ENCODE measurements at places on chromosomes 11 and 22.

- no peak for DNase-seq
Measured at GRCh38 chr11:11416502-11416901, 63.5 kb upstream of the CSNK2A3 start.

- DNase-seq = no peak
Measured at GRCh38 chr11:102467080-102467708, 14.6 kb upstream of the TMEM123 start.

DNA sequence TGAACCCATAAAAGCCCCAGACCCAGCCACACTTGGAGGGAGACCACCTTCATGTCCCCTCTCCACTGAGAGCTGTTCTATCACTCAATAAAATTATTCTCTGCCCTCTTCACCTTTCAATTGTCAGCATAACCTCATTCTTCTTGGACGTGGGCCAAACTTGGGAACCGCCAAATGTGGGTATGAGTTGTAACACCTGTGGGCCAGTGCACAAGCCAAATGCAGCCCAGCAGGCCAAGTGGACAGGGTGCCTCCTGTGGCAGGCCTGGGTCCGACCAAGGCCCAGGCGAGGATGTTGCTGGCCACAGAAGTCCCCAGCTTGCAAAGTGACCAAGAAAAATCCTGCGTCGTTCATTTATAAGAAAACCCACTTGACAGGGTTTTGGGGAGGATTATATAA is 621.2 kb downstream of the METTL15 start:
- no peak for DNase-seq

GRCh38 chr11:110452720-110453119 is 23.0 kb downstream of the FDX1 start:
- no peak for DNase-seq

DNA sequence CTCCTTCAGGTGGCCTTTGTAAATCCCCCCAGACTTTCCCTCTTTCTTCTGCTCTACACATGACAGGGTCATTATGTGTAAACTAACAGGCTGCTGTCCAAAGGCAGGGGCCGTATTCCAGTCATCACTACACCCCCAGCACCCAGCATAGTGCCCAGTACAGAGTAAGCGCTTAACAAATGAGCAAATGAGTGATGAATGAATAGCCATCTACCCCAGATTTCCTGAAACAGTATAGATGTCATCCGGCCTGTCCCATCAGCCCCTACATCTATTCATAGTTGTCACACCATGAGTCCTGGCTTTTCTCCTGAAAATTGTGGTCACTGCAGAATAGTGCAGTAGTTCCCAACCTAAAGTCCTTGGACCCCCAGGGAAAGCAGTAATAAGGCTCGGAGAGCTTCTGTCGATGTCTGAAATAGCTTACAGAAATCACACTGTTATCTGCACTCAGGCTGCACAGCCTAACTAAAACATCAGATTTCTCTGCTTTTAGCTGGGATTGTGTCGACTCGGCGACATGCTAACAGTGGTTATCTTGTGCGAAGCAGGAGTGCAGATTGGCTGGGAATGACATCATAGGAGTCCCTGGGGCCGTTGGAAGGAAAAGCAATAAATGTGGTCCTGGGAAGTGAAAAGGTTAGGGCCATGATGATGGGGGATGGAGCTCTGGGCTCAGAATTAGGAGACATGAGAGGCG is 143.8 kb upstream of the NECTIN1 start:
- DNase-seq = no peak

DNA sequence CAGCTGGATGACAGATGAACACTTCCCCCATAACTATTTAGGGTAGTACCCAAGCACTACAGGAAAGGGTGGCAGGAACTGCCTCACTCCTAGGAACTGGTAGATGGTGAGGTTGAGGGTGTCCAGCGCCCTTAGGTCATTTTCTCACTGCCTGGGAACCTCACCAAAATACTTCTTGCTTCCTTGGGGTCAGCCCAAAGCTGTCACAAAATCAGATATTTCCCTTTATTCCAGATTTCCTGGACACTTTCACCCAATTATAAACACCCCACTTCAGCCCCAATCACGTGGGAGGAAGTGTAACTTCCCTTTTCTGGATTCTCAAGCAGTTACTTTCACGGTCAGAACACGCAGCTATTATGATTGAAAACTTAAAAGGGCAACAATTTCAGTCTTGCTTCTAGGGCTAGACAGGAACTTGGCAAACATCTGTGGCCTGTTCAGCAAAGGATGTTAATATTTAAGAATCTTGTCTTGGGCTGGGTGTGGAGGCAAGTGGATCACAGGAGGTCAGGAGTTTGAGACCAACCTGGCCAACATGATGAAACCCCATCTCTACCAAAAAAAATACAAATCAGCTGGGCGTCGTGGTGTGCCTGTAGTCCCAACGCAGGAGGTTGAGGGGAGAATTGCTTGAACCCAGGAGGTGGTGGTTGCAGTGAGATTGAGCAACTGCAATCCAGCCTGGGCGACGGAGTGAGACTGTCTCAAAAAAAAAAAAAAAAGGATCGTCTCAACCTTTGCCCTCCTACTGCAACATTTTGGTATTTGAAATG is 4.0 kb downstream of the FTH1 start:
- no peak for DNase-seq

GRCh38 chr11:78381865-78382264 is 35.8 kb downstream of the GAB2 start:
- DNase-seq = no peak

DNA sequence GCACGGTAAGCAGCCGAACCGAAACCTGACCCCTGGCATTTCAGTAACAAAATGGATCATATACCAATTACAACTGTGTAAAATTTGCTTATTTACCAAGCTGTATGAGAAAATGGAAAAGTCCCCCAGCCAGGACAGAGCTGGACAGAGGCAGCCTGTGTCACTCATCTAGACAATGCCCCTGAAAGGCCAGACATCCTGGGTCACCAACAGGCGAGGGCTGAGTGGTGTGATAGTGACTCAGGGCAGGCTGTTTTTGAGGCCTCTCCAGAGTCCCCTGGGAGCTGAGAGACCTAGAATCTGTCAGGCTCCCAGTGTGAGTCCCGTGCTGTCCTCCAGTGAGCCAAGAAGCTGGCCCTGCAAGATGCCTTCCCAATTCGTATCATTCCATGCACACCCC is 680.4 kb downstream of the TBC1D22A start:
- DNase-seq = no peak

DNA sequence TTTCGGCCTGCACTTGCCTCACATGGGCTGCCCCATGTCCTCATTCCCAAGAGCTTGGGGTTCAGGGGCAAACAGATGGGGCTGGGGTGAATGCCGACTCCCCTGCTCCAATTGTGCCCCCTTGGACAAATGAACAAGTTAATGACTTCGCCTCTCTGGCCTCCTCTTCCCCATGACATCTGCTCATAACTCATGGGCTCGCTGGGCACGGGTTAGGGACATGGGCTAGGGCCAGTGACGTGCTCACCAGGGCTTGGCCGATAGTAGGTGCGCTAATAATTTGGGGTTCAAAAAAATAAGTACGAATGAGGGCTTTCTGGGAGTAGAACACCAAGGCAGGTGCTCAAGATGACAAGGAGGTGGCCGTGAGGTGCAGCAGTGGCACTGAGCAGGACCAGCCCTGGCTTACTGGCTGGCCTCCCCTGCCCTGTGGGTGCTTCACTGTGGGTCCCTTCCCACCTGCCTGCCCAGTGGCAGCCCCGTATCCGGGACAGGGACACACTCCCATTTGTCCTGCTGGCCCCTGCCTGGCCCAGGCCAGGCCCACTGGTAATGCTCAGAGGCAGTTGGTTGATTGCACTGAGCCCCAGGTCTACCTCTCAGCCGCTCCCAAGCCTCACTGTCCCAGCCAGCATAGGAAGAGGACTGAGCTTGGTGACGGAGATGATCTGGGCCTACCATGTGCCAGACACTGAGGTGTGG is 12.3 kb downstream of the CBX6 start:
- DNase-seq = no peak

GRCh38 chr11:82967381-82967780 is 65.8 kb downstream of the DDIAS start:
- DNase-seq = no peak

DNA sequence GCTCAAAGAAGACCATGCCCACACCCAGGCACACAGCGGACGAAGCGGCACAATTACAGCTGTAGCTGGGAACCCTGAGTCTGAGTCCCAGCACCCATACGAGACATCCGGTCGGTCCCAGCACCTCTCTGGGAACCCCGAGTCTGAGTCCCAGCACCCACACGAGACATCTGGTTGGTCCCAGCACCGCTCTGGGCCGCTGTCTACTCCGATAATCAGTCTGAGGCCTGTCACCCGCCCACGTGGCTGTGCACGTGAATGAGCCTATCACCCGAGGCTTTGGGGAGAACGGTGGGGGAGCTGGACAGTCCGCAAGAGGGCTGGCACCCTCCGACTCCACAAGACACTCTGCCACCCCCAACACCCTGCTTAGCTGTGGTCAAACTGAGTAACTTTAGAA is 6.2 kb downstream of the TTLL8 start:
- no peak for DNase-seq

DNA sequence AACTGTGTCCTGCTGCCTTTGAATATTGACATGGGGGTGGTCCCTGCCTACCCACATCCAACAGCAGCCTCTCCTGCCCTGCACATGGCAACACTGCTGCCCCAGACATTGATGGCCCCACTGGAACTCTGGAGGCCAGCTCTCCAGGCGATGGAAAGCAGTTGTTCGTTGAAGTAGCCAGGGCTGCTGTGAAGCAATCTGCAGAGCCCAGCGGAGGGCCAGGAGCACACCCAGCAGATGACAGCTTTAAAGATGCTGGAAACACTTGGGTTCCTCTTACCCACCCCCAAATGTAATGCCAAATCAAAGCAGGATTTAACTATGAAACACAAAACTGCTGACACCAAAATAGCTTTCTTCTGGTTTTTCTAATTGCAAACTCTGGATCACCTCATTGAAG is 165.6 kb upstream of the NAV2 start:
- no peak for DNase-seq

DNA sequence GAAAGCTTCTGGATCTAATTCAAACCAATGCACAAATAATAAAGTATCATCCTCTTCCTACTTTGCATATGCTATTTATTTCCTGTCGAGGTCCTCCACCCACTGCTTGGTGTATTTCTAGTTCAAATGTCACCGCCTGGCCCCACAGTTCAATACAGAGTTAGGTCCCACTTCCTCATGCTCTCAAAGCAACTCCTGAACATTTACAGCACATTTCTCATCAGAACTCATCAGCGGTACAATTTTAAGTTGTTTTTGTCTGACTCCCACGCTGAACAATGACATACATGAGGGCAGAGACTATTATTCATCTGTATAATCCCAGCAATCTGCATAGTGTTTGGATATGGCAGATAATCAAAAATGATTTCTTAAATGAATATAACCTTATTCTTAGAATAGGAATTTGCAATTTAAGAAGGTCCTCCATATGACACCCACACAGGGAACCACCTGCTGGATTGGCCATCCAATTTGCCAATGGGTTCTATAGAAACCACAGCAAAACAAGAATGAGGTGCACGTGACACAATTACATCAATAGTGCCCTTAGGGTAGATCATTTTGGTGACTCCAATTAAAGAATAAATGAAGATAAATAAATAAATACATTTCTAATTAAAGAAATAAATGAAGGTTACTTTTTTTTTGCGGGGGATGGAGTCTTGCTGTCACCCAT is 54.2 kb downstream of the SLC25A17 start:
- no peak for DNase-seq

GRCh38 chr11:20367313-20367948 is 3.9 kb downstream of the HTATIP2 start:
- DNase-seq = peak; percentile 21
